Fibroblast of skin of right quadriceps (primary cell): ENCODE measurements at places on chromosomes 2 and 18.

- DNase-seq, result no peak
Measured at GRCh38 chr2:134087371-134087921, 166.4 kb upstream of the MGAT5 start.

GRCh38 chr2:199607914-199608313, 150.2 kb upstream of the SATB2 start:
- no peak for DNase-seq

GRCh38 chr2:231667496-231667895, 40.8 kb upstream of the PTMA start:
- no peak for DNase-seq

DNA sequence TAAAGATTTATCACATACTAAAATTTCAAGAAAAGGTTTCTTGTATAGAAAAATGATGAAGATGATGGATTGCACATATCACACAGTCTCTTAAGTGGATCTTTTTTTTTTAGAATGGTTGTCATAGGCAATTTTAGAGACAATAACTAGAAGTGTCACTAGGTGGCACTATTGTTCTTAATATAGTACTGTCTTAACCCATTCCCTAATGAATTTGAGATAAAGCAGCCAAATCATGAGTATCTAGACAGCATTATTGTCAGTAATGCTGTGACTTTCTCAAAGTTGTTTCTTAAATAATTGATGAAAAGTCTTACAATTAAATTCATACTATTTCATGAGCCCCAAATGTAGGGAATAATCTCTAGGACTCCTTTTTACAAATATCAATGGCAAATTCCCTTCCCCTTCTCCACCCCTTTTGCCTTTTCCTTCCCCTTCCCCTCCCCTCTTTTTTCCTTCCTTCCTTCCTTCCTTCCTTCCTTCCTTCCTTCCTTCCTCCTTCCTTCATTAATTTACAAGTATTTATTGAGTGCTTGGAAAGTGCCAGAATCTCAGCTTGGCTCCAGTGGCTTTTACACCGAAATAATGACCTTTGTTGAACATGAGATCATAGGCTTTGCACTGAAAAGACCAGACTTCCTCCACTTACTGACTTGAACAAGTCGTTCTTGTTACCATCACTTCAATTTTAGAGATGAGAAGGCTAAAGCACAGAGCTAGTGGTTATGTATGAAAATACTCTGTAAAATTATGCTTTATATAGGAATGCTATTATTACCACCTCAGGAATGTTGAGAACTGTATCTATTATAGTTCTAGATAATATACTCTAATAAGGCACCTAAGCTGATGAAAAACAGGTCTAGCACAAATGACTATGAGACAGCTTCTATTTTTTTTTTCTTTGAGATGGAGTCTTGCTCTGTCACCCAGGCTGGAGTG, 19.8 kb downstream of the MYL12B start:
- peak; percentile 80 for DNase-seq

GRCh38 chr18:21012308-21012707, 99.3 kb downstream of the ROCK1 start:
- no peak for DNase-seq

DNA sequence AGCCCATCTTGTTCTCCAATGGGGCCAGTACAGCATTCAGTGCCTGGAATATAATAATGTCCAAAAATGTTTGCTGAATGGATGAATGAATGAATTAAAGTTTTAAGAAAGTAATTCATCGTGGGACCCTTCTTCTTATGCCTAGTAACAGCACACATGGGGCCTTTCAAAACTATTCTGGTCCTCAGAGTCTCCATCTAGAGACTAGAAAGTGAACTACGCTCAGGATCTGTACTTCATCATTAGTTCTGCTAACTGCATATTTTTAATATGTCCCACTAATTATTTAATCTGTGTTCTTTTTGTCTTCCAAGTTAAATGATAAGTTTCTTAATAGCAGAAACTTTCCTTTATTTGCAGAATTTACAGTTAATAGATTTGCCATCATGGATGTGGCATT, 172.5 kb downstream of the SMAD2 start:
- DNase-seq, result no peak

DNA sequence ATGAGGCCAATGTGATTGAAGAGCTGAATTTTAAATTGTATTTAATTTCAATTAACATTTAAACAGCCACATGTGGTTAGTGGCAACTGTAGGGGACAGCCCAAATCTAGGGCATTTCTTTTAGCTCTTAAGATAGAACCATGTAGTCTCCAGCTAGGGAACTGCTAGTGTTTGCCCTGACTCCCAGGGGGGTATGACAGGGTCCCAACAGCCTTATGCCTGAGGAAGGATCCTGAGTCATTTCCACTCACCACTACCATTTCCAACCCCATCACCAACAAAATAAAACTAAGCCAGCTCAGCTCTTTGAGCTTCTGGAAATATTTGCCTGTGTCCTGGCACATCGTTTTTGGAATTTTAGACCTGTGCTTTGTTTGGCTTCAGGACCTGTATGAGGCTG, 13.7 kb upstream of the GMCL1 start:
- DNase-seq, result no peak

DNA sequence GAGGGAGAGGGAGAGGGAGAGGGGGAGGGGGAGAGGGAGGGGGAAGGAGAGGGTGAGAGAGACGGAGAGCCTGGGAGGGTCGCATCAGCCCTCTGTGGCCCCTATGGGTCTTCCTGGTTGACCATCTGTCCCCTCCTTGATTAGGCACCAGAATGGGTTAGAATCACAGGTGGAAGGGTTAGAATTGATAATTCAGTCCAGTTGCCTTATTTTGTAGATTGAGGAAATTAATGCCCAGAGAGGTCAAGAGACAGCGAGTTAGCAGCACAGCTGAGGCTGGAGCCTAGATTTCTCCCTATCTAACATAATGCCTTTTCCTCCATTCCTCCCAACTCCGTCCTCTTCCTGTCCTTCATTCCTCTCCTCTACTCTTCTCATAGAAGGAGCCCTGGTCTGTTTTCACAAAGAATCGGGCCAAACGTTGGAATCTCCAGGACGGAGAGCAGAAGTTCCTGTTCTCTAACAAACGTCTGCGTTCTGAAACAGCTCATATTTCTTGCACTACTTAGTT, 338 bp upstream of the THUMPD2 start:
- DNase-seq, result no peak

DNA sequence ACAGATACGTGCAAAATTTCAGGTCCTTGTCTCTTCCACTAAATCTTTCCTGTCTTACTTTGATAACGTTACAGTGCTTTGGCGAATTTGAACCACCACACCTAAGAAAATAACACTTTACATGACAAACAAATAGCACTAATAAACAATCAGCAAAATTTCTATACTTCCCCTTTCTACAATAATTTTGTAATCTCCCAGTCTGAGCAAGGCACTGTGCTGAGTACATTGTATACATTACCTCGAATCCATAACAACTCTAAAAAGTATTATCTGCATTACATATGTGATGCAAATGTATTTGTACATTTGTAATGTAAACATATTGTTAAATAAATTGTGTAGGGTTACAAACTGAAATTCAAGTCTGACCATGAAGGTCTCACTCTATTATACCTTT, 49.9 kb downstream of the RTN4 start:
- no peak for DNase-seq

DNA sequence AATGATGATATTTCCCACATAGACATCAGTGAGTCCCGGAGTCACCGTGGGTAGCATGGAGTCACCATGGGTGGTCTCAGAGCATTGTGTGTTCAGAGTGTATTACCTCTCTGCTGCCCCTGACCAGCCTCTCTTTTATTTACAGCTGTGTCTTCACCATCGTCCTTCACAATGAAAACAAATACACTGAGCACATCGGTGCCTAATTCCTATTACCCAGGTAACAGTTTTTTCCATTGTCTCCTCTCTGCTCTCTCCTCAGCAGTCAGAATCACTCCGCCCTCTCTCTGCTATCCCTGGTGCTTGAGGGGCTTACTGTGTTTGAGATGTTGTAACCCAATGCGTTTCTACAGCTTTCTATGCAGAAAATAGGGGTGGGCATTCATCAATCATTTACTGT, 361.5 kb upstream of the RAB12 start:
- DNase-seq, result no peak
